ENCODE measurements at places on chromosomes 5 and 9.

DNA sequence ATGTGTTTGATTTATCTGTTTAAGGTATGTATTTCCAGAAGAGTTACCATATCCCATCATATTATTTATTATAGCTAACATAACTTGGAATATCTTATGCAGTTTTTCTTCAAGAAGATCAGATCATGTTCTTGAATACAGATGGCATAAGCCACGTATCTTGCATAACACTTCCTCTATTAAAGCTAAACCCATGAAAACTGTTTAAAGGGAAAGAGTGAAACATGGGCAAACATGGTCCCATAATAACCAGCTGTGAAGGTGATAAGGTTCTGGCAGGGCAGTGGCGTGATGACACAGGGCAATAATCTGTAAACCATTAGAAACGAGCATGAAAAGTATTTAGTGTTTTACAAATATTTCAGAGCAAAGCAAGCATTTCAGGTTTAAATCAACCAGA is 34.2 kb downstream of the EFNA5 start:
- DNase-seq = no peak

DNA sequence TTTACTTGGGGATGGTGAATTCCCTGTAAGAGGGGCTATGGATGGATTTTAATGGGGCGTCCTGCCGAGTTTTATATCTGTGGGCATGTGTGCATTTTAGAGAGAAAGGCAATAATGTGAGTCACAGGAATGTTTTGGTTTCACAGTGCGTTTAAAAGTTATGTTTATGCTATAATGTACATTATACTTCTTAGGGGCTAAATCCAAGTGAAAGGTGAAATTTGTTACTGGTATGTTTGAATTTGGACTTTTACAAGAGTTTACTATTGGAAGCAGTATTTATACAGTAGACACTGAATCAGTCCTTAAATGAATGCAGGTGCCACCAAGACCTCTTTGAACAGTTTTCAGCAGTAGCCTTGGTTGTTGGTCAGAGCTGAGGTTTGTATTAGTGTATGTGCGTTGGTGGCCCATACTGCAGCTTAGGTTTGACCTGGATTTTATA is 5.6 kb downstream of the JMY start:
- DNase-seq = no peak

- no peak for DNase-seq
Measured at GRCh38 chr5:148915224-148915817, 88.9 kb downstream of the ADRB2 start.

DNA sequence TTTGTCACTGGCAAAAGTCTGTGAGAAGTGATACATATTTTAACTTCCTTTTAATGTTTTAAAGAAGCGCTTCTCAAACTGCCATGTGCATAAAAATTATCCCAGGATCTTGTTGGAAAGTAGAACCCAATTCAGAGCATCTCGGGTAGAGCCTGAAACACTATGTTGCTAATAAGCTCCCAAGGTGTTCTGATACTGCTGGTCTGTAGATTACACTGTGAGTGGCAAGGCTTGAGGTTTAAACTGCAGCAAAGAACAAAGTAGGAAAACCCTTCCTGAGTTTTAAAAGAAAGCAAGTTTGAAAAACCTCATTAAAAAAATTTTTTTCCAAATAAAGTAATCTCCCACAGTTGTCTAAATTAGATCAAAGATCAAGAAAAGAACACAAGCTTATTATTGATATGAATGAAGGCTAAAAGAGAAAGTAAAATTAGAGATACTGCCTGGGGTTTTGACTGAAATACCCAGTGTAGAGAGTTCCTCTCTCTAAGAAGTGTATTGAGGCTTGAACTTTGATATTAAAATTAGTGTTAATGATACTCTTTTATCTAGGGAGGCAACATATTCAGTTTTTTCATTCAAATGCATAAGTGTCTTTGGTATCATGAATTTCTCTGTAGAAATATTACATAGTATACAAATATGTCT is 19.8 kb upstream of the JAK2 start:
- no peak for DNase-seq

GRCh38 chr5:135462304-135462703 is 10.2 kb upstream of the TIFAB start:
- peak; percentile 15 for DNase-seq

- DNase-seq = no peak
Measured at GRCh38 chr9:106933470-106933869, 70.5 kb downstream of the ZNF462 start.

DNA sequence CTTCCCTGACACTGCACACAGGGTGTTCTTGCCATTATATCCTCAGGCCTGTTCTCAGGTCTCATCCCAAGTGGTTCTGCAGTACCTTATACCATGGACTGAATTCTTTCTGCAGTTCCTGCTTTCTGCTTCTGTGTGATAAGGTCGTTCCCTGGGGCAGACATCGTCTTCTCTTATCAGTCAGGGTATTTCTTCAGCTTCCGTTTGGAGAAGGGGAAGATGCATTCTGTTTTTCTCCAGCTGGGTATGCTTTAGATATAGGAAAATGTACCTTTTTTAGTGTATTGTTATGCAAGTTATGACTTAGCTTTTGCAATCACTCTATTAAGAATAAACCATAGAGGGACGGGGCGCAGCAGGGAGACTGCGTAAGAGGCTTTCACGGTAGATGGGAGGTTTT is 31.1 kb downstream of the RALGPS1 start:
- no peak for DNase-seq

GRCh38 chr5:43421450-43422133 is 9.4 kb upstream of the CCL28 start:
- no peak for DNase-seq

GRCh38 chr5:42912184-42912798 is 100.6 kb upstream of the SELENOP start:
- DNase-seq = peak; percentile 33

DNA sequence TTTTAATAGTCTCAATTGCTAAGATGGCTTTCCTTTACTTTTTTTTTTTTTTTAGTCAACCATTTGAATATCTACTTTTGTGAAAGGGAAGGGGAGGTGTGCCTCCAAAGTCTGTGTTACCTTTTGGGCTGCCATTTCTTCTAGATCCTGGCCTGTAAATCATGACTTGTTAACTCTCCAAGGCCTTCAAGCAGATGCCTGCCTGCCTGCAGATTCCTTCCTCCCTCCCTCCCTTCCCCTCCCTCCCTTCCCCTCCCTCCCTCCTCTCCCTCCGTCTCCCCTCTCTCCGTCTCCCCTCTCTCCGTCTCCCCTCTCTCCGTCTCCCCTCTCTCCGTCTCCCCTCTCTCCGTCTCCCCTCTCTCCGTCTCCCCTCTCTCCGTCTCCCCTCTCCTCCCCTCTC is 73.1 kb downstream of the COMMD10 start:
- no peak for DNase-seq

DNA sequence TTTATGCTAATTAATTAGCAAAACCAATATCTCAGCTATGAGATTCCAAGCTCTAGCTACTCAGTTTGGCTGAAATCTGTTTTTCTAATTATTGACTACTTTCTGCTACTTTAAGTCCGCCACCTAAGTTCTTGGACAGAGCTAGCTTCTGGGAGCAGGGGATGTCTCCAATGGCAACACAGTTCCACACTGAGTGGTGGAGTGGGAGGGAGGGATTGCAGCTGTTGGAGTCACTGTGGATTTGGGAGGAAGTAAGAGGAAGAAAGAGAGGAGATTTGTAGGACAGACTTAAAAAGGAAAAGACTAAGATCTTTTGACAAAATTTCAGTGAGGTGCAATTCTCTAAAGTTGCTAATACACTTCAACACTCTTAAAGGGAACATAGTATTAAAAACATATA is 450.8 kb downstream of the NFIB start:
- DNase-seq = no peak

DNA sequence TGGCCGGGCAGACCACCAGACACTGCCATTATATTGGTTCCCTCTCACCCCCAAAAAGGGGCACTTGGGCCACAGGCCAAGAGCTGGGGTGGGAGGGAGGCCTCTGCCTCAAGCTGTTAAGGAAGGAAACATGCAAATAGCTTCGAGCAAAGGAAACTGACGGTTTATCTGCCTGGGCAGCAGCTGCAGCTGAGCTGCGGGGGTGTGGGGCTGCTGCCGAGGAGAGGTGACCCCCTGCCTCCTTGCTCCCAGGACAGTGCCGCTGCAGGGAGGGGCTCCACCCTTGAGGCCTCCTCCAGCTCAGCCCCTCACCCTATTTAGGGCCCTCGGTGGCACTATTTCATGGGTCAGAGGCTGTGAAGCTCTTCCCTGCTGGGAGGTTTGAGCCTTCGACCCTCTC is 789 bp downstream of the DOK3 start:
- DNase-seq = no peak
